ENCODE measurements at places on chromosomes 16 and 17. TPM values are rescaled to one million over a fixed set of nuclear protein-coding genes. Genes with fewer than 3 reads are reported as not detected.

- no peaks in the 10 kb centered on the region for H3K36me3 ChIP-seq
- peak; percentile 68 for DNase-seq
- no peaks in the 10 kb centered on the region for H3K4me1 ChIP-seq
- no peaks in the 10 kb centered on the region for H3K27me3 ChIP-seq
- H3K27ac ChIP-seq: no peak overlapping the region
Observed at GRCh38 chr16:84277244-84277823, 17.3 kb upstream of the WFDC1 start.

The AOC2 gene
- 1.8 TPM for total RNA-seq

- H3K27ac ChIP-seq: no peak overlapping the region
- H3K36me3 ChIP-seq: no peaks in the 10 kb centered on the region
- no peaks in the 10 kb centered on the region for H3K27me3 ChIP-seq
- H3K4me1 ChIP-seq: no peaks in the 10 kb centered on the region
- DNase-seq: peak; percentile 38
Observed at GRCh38 chr17:74539281-74539820, 6.6 kb downstream of the CD300C start.

- no peaks in the 10 kb centered on the region for H3K27me3 ChIP-seq
- H3K4me1 ChIP-seq: peaks cover 2% of the 10 kb centered on the region
- peak; percentile 47 for DNase-seq
- no peak overlapping the region for H3K4me3 ChIP-seq
Observed at GRCh38 chr17:9232591-9233270, 211.4 kb downstream of the NTN1 start.

GRCh38 chr17:39606434-39607056, 1.2 kb downstream of the NEUROD2 start:
- H3K27me3 ChIP-seq: no peaks in the 10 kb centered on the region
- no peak overlapping the region for H3K4me3 ChIP-seq
- no peaks in the 10 kb centered on the region for H3K36me3 ChIP-seq
- DNase-seq: no peak
- no peak overlapping the region for H3K27ac ChIP-seq
- no peaks in the 10 kb centered on the region for H3K4me1 ChIP-seq

The METTL9 gene
- 50.0 TPM for total RNA-seq

GRCh38 chr16:9270424-9270823, 179.0 kb downstream of the HAPSTR1 start:
- no peaks in the 10 kb centered on the region for H3K4me1 ChIP-seq
- H3K36me3 ChIP-seq: no peaks in the 10 kb centered on the region
- no peak overlapping the region for H3K4me3 ChIP-seq
- H3K27me3 ChIP-seq: no peaks in the 10 kb centered on the region
- no peak for DNase-seq

DNA sequence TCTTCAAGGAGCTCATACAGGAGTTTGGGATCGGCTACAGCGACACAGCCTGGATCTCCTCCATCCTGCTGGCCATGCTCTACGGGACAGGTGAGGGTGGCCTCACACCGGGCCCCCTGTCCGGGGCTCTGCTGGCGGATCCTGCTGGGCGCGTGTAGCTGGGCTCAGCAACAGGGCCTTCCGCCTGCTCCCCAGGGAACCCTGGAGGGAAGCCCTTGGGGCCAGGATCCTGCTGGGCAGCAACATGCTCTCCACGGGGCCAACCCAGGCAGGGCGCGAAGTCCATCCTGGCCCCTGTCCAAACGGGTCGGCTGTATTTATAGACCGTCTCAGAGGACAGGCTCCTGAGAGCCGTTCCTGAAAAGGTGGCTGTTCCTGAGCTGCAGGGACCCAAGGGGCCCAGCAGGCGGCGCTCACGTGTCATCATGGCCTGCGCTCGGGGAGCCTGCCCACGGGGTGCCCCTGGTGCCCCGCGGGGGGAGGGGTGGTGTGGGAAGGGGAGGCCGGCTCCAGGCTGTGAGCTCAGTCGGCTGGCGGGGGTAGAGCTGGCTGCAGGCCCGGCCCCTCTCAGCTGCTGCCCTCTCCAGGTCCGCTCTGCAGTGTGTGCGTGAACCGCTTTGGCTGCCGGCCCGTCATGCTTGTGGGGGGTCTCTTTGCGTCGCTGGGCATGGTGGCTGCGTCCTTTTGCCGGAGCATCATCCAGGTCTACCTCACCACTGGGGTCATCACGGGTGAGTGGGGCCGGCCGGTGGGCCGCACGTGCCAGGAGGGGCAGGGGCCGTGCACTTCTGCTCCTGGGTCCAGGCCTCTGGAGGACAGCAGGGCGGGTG, 7.5 kb downstream of the SLC16A3 start:
- H3K4me1 ChIP-seq: no peaks in the 10 kb centered on the region
- H3K27ac ChIP-seq: no peak overlapping the region
- no peaks in the 10 kb centered on the region for H3K27me3 ChIP-seq
- no peak overlapping the region for H3K4me3 ChIP-seq

The NECAB2 gene
- total RNA-seq: 0.23 TPM

DNA sequence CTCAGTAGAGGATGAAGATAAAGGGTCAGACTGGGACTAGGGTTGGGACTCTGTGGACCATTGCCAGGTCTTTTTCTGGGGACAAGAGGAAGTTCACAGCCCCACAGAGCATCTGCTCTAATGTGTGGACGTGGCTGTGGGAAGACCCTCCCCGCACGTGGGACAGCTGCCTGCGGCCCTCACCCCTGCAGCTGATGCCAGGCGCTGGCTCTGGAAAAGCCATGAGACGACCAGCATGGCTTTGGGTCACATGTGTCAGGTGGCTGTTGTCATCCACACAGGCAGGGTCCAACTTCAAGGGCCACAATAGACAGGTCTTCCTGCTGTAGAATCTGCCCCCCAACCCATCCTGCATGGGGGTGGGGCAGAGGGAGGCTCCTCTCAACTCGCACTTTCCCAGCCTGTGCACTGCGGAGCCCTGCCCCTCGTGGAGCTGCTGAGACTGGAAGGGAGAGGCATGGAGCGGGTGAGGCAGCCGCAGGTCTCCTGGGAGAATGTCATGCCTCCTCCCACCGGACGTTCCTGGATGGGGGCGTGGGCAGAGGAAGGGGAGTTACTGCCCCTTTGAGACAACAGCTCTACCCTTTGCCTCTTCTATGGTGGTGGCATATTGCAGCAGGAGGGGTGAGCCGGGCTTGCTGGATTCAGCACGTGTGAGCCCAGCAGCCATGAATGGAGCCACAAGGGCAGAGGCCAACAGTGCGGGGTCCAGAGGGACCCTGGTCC, 53.4 kb downstream of the PIMREG start:
- H3K27ac ChIP-seq: no peak overlapping the region
- no peaks in the 10 kb centered on the region for H3K4me1 ChIP-seq
- DNase-seq: no peak
- H3K36me3 ChIP-seq: no peaks in the 10 kb centered on the region
- no peaks in the 10 kb centered on the region for H3K27me3 ChIP-seq

- no peak overlapping the region for H3K27ac ChIP-seq
- H3K27me3 ChIP-seq: no peaks in the 10 kb centered on the region
- no peaks in the 10 kb centered on the region for H3K36me3 ChIP-seq
- H3K4me3 ChIP-seq: no peak overlapping the region
Observed at GRCh38 chr17:9900044-9900594, 5.0 kb downstream of the RCVRN start.

DNA sequence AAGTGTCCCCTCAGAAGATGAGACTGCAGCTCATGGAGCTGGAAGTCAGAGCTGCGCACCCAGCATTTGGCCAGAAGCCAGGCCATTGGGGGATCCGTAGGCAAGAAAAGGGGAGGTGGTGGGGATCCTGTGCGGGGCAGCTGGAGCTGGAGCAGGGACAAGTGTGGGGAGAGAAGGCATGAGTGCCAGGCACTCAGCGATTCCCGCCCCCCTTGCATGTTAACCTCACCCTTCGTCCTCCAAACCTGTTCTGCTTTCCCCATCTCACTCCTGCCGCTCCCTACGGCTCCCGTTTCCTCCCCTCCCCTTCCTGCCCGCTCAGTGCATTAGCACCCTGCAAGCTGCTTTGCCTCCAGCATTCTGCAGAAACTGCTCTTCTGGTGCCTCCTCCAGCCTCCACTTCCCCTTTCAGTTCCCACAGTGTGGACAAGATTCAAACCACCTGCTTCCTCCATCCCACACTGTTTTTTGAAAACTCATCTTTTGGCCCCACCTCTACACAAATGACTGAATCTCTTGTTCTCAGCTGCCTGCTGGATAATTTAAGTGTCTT, 5.6 kb downstream of the ALOX15 start:
- H3K4me1 ChIP-seq: no peaks in the 10 kb centered on the region
- no peak overlapping the region for H3K4me3 ChIP-seq
- no peak for DNase-seq

The BBS2 gene
- 41.0 TPM for total RNA-seq

The C1QTNF1 gene
- total RNA-seq: 157 TPM

GRCh38 chr16:2529061-2529931, 1.9 kb downstream of the CEMP1 start:
- H3K27ac ChIP-seq: no peak overlapping the region
- H3K36me3 ChIP-seq: no peaks in the 10 kb centered on the region
- peak; percentile 53 for DNase-seq
- no peaks in the 10 kb centered on the region for H3K4me1 ChIP-seq
- H3K27me3 ChIP-seq: no peaks in the 10 kb centered on the region

GRCh38 chr16:65318138-65318537, 196.3 kb upstream of the CDH11 start:
- no peaks in the 10 kb centered on the region for H3K36me3 ChIP-seq
- no peak for DNase-seq
- no peak overlapping the region for H3K27ac ChIP-seq
- H3K4me1 ChIP-seq: peaks cover 7% of the 10 kb centered on the region

The ADGRG1 gene
- total RNA-seq: 68.4 TPM

GRCh38 chr17:30421592-30421991, 42.9 kb downstream of the CPD start:
- no peaks in the 10 kb centered on the region for H3K27me3 ChIP-seq
- H3K4me3 ChIP-seq: no peak overlapping the region
- no peak overlapping the region for H3K27ac ChIP-seq
- DNase-seq: no peak
- no peaks in the 10 kb centered on the region for H3K4me1 ChIP-seq

DNA sequence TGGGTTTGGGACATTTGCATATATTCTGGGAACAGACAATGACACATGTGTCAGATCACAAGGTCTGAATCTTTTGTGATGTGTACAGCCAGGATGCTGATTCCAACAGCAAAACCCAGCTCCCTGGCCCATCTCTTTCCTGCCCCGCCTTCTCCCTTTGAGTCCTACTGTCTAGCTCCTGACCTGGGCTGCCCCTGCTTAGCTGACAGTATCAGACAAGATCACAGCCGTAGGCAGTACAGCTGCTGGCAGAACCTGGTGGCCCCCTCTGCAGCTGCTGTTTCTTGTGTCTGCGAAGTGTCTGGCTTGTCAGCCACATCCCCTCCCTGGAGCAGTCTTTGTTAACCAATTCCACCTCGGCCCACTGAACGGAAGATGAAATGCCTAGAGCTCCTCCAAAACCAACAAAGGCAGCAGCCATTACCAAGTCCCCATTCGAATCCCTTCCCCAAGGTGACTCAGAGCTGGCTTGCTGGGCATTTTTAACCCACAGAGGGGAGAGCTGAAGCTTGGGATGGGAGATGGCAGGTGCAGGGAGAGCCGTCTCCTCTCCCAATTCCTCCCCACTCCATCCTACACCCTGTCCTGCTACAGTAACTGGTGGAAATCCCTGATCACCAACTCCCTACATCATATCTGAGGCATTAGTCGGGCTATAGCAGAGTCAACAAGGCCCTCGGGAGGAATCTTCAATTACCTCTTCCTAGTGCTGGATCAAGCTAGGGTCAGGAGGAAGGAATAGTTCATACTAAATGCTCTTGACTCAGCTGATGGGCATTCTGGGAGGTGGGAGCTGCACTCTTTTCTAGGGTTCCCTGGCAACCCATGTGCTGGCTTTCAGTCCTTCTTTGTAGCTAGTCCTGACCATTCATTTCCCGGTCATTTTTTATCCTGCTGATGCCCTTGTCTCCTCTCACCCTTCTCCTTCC, 5.8 kb downstream of the PIPOX start:
- H3K4me1 ChIP-seq: no peaks in the 10 kb centered on the region
- no peak overlapping the region for H3K27ac ChIP-seq
- H3K36me3 ChIP-seq: no peaks in the 10 kb centered on the region
- no peak for DNase-seq

GRCh38 chr16:30947859-30948666, 805 bp upstream of the ORAI3 start:
- no peaks in the 10 kb centered on the region for H3K27me3 ChIP-seq
- no peak overlapping the region for H3K27ac ChIP-seq
- DNase-seq: peak; percentile 91

GRCh38 chr16:89583197-89583894, 7.8 kb downstream of the CPNE7 start:
- H3K4me1 ChIP-seq: no peaks in the 10 kb centered on the region
- no peaks in the 10 kb centered on the region for H3K36me3 ChIP-seq
- no peak for DNase-seq
- H3K27ac ChIP-seq: no peak overlapping the region

DNA sequence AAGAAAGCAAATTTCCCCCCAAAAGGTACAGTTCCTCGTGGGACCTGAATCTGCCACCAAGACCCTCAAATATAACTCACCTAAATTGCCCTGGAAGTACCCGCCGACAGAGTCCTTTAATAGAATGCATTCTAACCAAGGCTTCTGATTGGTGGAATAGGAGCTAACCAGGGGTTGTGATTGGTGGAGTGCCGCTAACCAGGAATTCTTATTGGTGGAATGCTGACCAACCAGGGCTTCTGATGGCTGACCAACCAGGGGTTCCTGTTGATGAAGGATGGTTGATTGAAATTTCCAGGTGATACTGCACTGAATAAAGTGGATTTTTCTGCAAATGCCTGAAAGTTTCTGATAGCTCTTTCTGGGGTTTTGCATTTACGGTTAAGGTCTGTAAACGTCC, 6.5 kb downstream of the TFAP4 start:
- no peaks in the 10 kb centered on the region for H3K36me3 ChIP-seq
- H3K4me3 ChIP-seq: no peak overlapping the region
- no peak for DNase-seq
- no peaks in the 10 kb centered on the region for H3K4me1 ChIP-seq

DNA sequence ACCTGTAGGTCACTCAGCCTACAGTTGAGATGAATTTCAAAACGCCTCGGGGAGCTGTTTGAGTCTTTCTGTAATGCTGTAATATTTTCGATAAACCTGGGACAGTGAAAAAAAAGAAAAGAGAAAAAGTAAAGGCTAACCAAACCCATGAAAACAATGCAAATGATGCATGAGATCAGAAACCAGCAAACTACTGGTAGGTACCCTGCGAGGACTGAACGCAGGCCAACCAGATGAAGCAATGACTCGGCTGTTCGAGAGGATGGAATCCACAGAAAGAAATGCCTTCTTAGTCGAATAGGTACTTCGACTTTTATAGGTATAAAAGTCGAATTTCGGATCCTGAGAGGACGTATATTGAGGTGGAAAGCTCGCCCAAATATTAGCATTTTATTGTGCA, 509 bp upstream of the ATAD5 start:
- no peaks in the 10 kb centered on the region for H3K27me3 ChIP-seq
- H3K36me3 ChIP-seq: no peaks in the 10 kb centered on the region
- H3K4me3 ChIP-seq: peak overlapping the region; percentile 20

DNA sequence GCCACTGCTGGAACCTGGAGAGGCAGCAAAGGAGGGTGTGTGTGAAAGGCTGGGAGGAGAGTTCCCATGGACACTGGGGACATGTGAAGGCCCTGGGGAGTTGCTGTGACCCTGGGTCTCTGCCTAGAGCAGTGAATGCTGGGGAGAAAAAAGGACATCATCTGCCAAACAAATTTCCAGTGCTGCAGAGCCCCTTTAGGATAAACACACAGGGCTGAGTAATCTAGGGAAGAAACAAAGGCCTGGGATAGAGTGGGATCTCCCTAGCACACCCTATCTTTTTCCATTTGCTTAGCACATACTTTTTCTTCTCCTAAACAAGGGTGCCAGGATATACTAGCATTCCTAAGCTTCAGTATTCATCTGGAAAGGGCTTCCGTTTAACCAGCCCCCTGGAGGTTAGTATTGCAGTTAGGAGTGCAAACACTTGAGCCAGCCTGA, 3.3 kb upstream of the HIGD1B start:
- no peak for DNase-seq
- H3K4me1 ChIP-seq: no peaks in the 10 kb centered on the region

Measured in aorta (tissue), 5 donors.